ENCODE measurements at places on chromosomes 4 and X. TPM values are rescaled to one million over a fixed set of nuclear protein-coding genes. Genes with fewer than 3 reads are reported as not detected.
A peak's percentile ranks its signal among the peaks of the same experiment; 100 is the strongest.

Gene NUDT11
- 0.61 TPM for polyA plus RNA-seq

Gene PCDH11X
- not detected for polyA plus RNA-seq

Gene ASB12
- polyA plus RNA-seq, result not detected

Gene MSANTD1
- polyA plus RNA-seq, result 0.31 TPM

Gene DGKK
- 0.06 TPM for polyA plus RNA-seq

GRCh38 chr4:61129971-61130370, 70.2 kb upstream of the ADGRL3 start:
- no peak overlapping the region for H3K27ac ChIP-seq
- no peaks in the 10 kb centered on the region for H3K27me3 ChIP-seq
- H3K4me3 ChIP-seq, result no peak overlapping the region
- DNase-seq, result no peak
- no peaks in the 10 kb centered on the region for H3K4me1 ChIP-seq

- no peak overlapping the region for H3K4me3 ChIP-seq
- no peaks in the 10 kb centered on the region for H3K27me3 ChIP-seq
- peaks cover 26% of the 10 kb centered on the region for H3K4me1 ChIP-seq
- H3K27ac ChIP-seq, result peak overlapping the region; percentile 61
Observed at GRCh38 chr4:101355767-101356702, 8.7 kb upstream of the PPP3CA start.

DNA sequence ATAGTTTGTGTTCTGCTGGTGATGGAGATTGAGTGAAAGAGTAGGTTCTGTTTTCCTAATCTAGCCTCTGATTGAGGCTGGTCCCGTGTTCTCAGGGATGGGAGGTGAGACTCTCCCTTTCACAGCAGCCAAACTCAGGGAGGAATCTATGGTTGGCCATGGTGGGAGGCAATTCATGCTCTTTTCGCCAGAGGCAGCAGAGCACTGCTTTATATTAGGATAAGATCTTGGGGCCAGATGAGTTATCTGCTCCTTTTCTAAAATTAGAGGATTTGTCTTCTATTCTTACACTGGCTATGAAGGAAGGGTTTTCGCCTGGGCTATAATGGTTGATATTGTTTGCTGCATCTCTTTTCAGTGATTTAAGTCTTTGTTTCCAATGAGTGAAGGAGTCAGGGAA, 63.9 kb upstream of the NLGN4X start:
- no peaks in the 10 kb centered on the region for H3K27me3 ChIP-seq
- H3K4me1 ChIP-seq, result no peaks in the 10 kb centered on the region
- H3K4me3 ChIP-seq, result no peak overlapping the region
- no peak for DNase-seq

DNA sequence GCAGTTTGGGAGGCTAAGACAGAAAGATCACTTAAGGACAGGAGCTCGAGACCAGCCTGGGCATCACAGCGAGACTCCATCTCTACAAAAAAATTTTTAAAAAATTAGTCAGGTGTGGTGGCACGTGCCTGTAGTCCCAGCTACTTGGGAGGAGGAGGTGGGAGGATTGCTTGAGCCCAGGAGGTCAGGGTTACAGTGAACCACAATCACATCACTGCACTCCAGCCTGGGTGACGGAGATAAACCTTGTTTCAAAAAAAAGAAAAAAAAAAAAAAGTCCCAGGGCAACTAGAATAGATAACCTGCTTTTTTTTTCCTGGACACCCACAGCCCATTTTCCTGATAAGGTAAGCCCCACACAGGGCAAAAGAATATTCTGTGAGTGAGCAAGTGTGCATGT, 96.3 kb downstream of the C4orf51 start:
- no peak overlapping the region for H3K27ac ChIP-seq
- peaks cover 70% of the 10 kb centered on the region for H3K36me3 ChIP-seq
- no peak overlapping the region for H3K4me3 ChIP-seq
- H3K27me3 ChIP-seq, result no peaks in the 10 kb centered on the region
- no peak for DNase-seq
- no peaks in the 10 kb centered on the region for H3K4me1 ChIP-seq

- H3K27ac ChIP-seq, result no peak overlapping the region
- DNase-seq, result no peak
- no peaks in the 10 kb centered on the region for H3K27me3 ChIP-seq
- H3K36me3 ChIP-seq, result peaks cover 6% of the 10 kb centered on the region
Observed at GRCh38 chr4:186586205-186586604, 30.8 kb upstream of the MTNR1A start.

- H3K27ac ChIP-seq, result no peak overlapping the region
- H3K27me3 ChIP-seq, result no peaks in the 10 kb centered on the region
- H3K4me1 ChIP-seq, result no peaks in the 10 kb centered on the region
- no peak overlapping the region for H3K4me3 ChIP-seq
- no peaks in the 10 kb centered on the region for H3K36me3 ChIP-seq
Observed at GRCh38 chr4:36260731-36261130, 16.4 kb upstream of the ARAP2 start.

- no peaks in the 10 kb centered on the region for H3K4me1 ChIP-seq
- H3K27ac ChIP-seq, result no peak overlapping the region
- DNase-seq, result no peak
Observed at GRCh38 chrX:154358011-154358410, 16.4 kb downstream of the FLNA start.

GRCh38 chr4:65416891-65417290, 253.4 kb downstream of the EPHA5 start:
- H3K27me3 ChIP-seq, result no peaks in the 10 kb centered on the region
- no peak overlapping the region for H3K27ac ChIP-seq
- H3K36me3 ChIP-seq, result no peaks in the 10 kb centered on the region

- no peaks in the 10 kb centered on the region for H3K4me1 ChIP-seq
- H3K36me3 ChIP-seq, result no peaks in the 10 kb centered on the region
- no peak for DNase-seq
- H3K4me3 ChIP-seq, result no peak overlapping the region
- no peak overlapping the region for H3K27ac ChIP-seq
Observed at GRCh38 chr4:145694929-145695328, 15.0 kb downstream of the C4orf51 start.

- H3K4me1 ChIP-seq, result no peaks in the 10 kb centered on the region
- H3K27me3 ChIP-seq, result peaks cover 5% of the 10 kb centered on the region
- no peaks in the 10 kb centered on the region for H3K36me3 ChIP-seq
- H3K27ac ChIP-seq, result no peak overlapping the region
- H3K4me3 ChIP-seq, result no peak overlapping the region
Observed at GRCh38 chrX:119240356-119240755, 4.3 kb downstream of the PGRMC1 start.

DNA sequence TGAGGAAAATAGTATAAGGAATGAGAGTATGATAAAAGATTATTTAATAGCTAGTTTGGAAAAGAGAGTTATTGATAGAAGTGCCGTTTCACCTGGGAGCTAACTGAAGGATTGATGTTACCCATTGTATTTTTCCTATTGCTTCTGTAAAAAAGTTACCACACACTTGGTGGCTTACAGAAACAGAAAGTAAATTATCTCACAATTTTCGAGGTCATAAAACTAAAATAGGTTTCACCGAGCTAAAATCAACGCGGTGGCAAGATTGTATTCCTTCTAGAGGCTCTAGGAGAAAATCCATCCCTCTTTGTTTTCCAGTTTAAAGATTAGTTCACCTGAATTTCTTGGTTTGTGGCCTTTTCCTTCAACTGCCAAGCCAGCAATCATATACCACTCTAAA, 11.1 kb upstream of the TRAM1L1 start:
- DNase-seq, result no peak
- H3K27ac ChIP-seq, result no peak overlapping the region
- H3K27me3 ChIP-seq, result no peaks in the 10 kb centered on the region

- H3K4me1 ChIP-seq, result peaks cover 7% of the 10 kb centered on the region
- no peaks in the 10 kb centered on the region for H3K27me3 ChIP-seq
- no peak overlapping the region for H3K27ac ChIP-seq
- H3K4me3 ChIP-seq, result no peak overlapping the region
Observed at GRCh38 chrX:12903646-12904045, 2.8 kb upstream of the TLR8 start.

DNA sequence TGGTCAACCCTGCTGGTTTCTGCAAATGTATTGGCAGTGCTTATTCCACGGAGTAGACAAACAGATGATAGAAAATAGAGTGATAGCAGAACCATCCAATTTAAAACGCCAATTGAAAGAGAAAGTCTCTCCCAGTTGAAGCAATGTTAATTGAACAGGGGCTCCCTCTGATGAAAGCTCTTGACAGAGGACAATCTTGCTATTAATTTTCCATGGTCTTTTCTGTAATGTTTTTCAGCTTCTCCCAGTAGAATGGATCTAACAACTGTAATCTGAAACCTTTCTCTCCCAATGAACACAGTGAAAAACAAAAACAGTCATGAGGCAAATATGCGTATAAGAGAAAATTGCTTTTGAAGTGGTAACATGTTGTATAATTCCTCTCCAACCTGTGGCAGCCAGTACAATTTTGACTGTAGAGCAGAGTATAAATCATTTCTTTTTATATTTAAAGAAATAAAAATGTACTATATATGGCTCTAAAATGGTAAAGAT, 225.1 kb upstream of the GALNTL6 start:
- H3K36me3 ChIP-seq, result no peaks in the 10 kb centered on the region
- no peaks in the 10 kb centered on the region for H3K4me1 ChIP-seq
- H3K4me3 ChIP-seq, result no peak overlapping the region
- no peaks in the 10 kb centered on the region for H3K27me3 ChIP-seq
- H3K27ac ChIP-seq, result no peak overlapping the region

GRCh38 chrX:36947214-36947613, 61.0 kb upstream of the FAM47C start:
- H3K27me3 ChIP-seq, result no peaks in the 10 kb centered on the region
- H3K36me3 ChIP-seq, result no peaks in the 10 kb centered on the region
- DNase-seq, result no peak

- H3K36me3 ChIP-seq, result peaks cover 16% of the 10 kb centered on the region
- no peak for DNase-seq
- no peaks in the 10 kb centered on the region for H3K27me3 ChIP-seq
- no peak overlapping the region for H3K27ac ChIP-seq
Observed at GRCh38 chr4:159256037-159256436, 153.2 kb downstream of the RAPGEF2 start.

GRCh38 chr4:63831590-63832155, 577.6 kb downstream of the TECRL start:
- H3K4me1 ChIP-seq, result no peaks in the 10 kb centered on the region
- H3K27ac ChIP-seq, result no peak overlapping the region
- H3K27me3 ChIP-seq, result no peaks in the 10 kb centered on the region

DNA sequence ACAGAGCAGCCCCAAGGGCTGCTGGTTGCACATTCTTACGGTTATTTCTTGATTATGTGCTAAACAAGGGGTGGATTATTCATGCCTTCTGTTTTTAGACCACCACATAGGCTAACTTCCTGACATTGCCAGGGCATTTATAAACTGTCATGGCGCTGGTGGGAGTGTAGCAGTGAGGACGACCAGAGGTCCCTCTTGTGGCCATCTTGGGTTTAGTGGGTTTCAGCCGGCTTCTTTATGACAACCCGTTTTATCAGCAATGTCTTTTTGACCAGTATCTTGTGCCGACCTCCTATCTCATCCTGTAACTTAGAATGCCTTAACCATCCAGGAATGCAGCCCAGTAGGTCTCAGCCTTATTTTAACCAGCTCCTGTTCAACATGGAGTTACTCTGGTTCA, 212.4 kb upstream of the GRID2 start:
- H3K27me3 ChIP-seq, result no peaks in the 10 kb centered on the region
- H3K4me3 ChIP-seq, result no peak overlapping the region
- no peaks in the 10 kb centered on the region for H3K4me1 ChIP-seq
- DNase-seq, result no peak
